M059J (cell line): ENCODE measurements at places on chromosomes 11 and 22.
A peak's percentile ranks its signal among the peaks of the same experiment; 100 is the strongest.

DNA sequence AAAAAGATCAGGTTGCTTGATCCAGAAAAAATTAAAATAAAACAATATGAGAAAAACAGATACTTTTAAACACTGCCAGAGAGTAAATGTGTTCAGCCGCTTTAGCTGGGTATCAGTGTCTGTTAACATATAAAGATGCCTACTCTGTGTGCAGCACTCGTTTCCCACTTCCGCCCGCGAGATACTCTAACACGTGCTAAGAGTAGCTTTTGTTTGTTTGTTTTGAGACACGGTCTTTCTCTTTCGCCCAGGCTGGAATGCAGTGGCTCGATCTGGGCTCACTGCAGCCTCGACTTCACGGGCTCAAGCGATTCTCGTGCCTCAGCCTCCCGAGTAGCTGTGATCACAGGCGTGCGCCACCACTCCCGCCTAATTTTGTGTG is 531 bp upstream of the MEN1 start:
- no peak for DNase-seq

DNA sequence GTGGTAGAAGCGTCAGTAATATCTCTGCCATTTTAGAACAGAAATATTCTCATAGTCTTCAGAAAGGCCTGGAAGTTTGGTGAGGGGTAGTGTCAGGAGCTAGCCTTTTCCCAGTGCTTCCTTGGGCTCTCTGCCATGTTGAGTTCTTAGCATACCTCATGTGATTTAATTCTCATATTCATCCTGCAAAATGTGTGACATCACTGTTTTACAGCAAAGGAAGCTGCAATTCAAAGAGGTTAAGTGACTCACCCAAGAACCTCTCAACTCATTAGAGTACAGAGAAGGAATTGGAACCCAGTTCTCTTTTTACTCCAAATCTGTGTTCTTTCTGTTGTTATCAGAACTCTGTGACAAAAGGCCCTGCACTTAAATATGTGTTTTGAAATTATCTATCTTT is 72.1 kb downstream of the RNF169 start:
- peak; percentile 91 for DNase-seq

DNA sequence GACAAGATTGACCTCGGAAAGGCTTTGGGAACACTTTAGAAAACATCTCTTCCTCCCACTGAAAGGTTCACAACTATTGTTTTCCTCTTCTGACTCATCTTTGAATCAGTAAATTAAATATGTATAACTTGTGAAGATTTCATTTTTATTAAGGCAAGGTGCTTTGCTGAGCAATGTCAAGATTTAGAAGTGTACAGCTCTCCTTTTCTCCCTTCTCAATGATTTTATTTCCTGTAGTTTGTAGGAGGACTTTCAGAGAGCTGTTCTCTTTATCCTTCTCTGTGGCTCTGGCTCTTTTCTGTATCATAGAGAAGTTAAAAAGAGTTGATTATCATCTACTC is 594.2 kb downstream of the METTL15 start:
- DNase-seq, result no peak

DNA sequence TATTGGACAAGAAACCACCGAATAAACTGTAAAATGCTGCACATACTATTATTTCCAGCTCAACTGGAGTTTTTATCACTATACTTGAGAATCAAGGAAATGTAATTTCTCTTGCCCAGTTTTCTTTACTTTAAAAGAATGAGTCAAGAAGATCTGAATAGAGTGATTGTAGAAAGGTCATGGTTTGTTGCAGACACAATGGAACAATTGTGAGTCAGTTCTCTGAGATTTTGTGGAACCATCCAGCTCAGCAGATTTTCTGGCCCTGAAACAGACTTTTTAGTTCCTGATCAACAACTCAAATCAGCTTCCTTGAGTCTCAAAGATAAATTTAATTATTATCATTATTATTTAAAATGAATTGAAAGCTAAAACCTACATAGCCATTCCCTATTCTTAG is 1.3 kb downstream of the TCN1 start:
- peak; percentile 62 for DNase-seq

DNA sequence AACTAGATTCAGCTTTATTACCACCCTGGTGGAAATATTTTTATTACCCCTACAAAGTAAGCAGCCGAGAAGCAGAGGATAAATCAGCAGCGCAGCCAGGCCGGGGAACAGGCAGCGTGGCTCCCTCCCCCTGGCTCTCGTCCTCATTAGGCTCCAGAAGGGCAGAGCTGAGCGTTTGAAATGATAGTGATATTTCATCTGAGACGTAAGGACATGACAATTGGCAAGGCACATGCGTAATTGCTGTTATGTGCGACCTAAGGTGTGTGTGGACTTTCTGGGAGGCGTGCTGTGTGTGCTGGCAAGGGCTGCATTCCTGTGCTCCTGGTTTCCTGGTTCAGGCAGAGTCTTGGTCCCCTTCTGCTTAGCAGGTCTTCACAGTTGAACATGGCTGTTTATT is 247.8 kb downstream of the TBC1D22A start:
- no peak for DNase-seq

GRCh38 chr11:11313426-11313825 is 39.6 kb downstream of the CSNK2A3 start:
- no peak for DNase-seq

- DNase-seq, result no peak
These were observed 96.9 kb downstream of the MORC2 start for GRCh38 chr22:30871391-30872284.
